NCI-H524 (cell line): ENCODE measurements at places on chromosomes 2 and 18.

DNA sequence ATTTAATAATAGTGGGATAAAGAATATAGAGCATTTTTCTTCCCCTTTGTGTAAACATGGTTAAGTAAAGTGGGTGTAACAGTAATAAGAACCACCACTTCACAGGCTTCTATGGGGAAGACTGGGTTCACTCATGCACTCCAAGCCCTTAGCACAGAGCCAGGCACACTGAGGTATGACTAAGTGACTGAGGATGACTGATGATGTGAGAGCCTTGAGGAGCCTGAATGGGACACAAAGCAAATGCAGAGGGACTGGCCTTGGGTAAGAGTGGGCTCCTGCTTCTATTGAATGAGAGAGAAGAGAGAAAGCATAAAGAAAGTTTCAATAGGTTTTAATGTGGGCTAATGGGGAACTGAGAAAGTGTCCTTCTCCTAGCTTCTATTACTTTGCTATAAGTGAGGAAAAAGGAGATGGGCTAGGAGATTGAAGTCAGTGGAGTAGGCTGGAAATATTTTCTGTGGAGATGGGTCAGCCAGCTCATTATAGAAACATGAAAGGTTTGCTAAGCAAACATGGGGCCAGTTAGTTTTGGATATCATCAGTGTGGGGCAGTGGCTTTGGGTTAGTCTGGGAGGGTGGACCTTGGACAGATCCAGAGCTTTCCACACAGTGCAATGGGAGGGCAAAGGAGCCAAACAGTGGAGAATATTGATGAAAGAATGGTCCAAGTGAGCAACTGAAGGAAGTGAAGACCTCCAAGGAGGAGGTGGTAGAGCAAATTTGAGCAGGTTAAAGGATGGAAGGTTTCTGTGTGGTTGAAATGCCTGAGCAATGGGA is 20.6 kb downstream of the IL1F10 start:
- no peak for DNase-seq

- DNase-seq = no peak
Observed at GRCh38 chr18:76573325-76574025, 78.4 kb upstream of the ZNF516 start.

- no peak for DNase-seq
Observed at GRCh38 chr2:180753809-180754761, 226.3 kb upstream of the UBE2E3 start.

DNA sequence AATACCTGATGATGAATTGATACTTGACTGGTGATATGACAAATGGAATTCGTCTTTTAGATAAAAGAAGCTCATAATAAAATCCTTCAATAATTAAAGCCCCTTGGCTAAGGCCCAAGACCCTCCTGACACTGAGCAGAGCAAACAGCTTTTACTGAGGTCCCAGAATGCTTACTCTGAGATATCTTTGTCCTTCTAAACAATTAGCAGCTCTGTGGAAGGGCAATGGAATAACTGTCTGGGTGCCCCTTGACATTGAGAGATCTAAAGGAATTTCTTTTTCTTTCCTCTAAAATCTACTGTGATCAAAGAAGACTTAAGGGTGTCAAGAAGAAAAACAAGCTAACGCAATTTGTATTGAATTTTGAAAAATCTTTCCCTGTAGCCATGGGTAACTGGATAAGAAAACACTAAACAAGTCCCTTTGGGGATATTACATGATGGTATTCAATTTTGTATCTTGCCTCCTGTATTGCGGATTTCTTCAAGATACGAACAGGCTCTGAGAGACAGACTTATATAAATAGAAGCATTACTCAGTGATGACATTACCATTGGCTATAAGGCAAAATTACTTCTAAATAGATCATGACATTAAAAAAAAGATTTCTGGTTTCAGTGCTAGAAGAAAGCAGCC is 128.8 kb downstream of the MREG start:
- DNase-seq = no peak

- no peak for DNase-seq
Observed at GRCh38 chr2:67883316-67884087, 179.3 kb downstream of the C1D start.

DNA sequence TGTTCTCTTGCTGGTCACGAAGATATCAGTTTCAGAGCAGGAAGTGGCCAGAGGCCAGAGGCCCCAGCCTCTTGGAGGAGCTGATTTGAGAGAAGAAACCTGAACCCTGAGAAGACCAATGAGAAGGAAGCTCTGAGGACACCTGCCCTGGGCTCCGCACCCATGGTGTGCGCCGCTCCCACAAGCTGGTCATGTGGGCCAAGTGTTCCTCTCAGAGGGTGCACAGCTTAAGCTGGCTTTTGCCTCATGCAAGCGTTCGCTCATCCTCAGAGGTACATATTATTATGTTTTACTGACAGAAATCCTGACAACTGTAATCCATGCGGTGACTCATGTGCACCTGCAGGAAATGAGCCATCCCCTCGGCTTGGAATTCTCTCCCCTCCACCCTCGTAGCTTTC is 316.1 kb upstream of the MYT1L start:
- no peak for DNase-seq

- no peak for DNase-seq
Observed at GRCh38 chr2:224268441-224268840, 133.5 kb downstream of the FAM124B start.

DNA sequence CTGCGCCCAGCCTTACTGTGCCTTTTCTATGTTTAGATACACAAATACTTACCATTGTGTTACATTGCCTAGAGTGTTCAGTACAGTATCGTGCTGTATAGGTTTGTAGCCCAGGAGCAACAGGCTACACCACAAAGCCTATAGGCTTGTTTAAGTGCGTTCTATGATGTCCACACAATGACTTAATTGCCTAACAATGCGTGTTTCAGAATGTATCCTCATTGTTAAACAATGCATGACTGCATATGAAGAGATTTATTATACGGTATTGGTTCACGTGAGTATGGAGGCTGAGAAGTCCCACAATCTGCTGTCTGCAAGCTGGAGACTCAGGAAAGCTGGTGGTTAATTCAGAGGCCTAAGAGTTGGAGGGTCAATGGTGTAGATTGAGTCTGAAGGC is 46.1 kb upstream of the MGAT4A start:
- DNase-seq = no peak

DNA sequence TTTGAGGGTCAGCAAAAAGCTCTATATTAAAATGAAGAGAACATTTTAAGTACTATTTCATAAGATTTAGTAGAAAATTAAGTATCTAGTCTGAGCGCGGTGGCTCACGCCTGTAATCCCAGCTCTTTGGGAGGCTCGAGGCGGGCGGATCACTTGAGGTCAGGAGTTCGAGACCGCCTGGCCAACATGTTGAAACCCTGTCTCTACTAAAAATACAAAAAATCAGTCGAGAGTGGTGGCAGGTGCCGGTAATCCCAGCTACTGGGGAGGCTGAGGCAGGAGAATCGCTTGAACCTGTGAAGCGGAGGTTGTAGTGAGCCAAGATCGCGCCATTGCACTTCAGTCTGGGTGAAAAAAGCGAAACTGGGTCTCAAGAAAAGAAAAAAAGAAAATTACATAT is 1.6 kb downstream of the USP14 start:
- DNase-seq = no peak

- peak; percentile 71 for DNase-seq
Observed at GRCh38 chr2:22020091-22020742, 896.4 kb downstream of the TDRD15 start.

- no peak for DNase-seq
Observed at GRCh38 chr2:157055660-157056199, 201.8 kb upstream of the GALNT5 start.

GRCh38 chr2:110647777-110648176 is 30.1 kb downstream of the BUB1 start:
- no peak for DNase-seq

- DNase-seq = no peak
Observed at GRCh38 chr2:10759151-10759714, 37.8 kb downstream of the ATP6V1C2 start.

- DNase-seq = no peak
Observed at GRCh38 chr2:104794441-104794840, 59.5 kb upstream of the POU3F3 start.

- DNase-seq = peak; percentile 79
Observed at GRCh38 chr2:235678712-235679111, 184.9 kb downstream of the AGAP1 start.

GRCh38 chr2:231987124-231987727 is 25.7 kb downstream of the DIS3L2 start:
- DNase-seq = peak; percentile 5

DNA sequence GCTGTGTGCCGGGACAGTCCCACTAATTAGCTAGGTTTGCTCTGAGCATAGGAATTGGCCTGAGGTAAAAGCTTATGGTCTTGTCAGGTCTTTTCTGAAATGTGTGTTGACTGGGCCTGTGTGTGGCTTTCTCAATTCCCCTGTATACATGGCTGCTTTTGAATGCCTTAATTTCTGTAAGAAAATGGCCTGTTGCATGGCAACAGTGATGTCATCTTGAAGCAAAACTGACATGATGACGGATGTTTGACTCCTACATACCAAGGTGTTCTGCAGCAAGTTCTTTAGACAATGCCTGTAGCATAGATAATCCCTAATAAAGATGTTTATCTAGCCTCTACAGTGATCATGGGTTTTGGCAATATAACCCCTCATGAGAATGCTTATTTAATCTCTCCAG is 198.5 kb downstream of the OTX1 start:
- DNase-seq = no peak

DNA sequence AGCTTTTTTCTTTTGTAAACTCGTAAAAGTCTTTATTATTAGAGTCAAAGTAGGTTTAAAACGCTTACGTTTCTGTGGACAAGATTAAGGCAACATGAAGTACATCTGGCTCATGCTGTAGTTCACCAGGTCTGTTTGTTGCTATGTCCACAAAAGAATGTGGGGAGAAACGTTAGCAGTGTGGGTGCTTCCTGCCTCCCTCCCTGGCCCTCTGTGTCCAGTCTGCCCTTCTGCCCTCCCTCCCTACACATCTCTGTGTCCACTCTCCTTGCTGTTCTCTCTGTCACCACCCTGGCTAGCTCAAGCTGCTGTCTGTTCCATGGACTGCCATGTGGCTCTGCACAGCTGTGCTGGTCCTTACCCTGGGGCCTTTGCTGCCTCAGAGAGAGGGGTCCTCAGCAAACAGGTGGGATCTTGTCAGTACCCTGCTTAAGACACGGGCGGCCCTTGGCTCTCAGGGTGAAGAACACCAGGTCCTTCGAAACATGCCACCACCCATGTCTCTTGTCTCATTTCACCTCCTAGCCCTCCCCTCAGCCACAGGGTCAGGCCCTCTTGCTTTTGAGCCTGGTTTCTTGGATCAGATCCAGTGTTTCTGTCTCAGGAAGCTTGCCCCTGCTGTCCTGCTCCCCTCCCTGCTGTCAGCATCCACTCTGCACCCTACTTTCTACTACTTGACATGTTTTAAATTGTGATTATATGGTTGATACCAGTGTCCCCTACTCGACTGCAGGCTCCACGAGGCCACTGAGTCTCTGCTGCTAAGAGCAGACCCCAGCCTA is 79.2 kb downstream of the LIMS1 start:
- DNase-seq = peak; percentile 47

DNA sequence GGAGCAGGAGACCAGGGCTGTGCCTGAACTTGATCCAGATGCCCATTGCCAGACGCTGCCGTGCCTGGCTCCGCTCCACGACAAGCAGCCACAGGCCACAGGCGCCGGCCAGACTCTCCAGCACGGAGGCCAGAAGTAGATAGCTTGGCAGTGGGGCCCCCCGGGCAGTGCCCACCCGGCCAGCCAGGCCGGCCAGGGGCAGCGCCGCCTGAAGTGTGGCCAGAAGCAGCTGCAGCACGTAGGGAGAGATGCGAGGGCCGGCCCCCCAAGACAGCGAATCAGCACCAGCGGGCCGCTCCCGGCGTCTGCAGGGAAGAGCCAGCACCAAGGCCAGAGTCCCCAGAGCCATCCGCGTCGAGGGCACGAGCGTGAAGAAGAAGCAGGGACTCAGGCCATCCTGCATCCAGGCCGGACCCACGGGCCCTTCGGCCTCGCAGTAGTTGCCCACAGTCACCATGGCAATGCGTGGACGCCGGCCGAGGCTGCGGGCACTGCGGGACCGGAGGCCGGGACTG is 484 bp downstream of the ABCB6 start:
- DNase-seq = no peak

- no peak for DNase-seq
Observed at GRCh38 chr2:26273501-26273900, 28.8 kb downstream of the HADHB start.

DNA sequence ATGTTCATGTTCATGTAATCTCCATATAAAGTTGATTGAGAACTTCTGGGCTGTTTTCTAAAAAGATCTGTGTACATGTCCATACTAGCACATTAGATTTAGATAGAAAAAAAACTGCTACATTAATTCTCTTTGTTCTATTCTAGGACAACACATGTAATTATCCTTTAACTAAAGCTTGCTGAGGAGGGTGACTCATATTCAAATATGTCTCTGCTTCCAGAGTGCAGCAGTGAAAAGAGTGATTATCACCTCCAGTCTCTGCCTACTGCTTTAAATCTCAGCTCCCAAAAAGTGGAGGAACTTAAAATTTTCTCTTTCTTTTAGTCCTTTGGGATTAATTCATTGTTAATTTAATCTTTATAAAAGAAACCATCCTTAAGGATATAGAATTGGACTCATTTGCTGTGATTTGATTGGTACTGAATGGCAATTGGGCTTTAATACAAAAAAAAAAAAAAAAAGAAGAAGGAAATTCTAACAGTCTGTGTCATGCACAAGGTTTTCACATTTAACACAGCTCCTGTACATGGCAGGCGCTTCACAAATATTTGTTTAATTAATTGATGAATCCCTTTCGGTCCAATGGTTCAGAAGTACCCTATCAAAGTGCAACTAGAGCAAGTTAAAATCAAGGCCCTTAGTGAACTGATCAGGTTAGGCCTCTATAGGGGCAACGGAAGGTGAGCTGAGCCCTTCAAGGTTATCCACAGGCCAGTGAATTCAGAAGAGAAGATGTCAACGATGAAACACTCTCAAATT is 214.0 kb upstream of the KCNJ3 start:
- DNase-seq = no peak

- DNase-seq = no peak
Observed at GRCh38 chr2:48279344-48280090, 250.4 kb upstream of the STON1 start.

- DNase-seq = no peak
Observed at GRCh38 chr2:56217106-56217505, 33.3 kb downstream of the CCDC85A start.

GRCh38 chr18:70279470-70279869 is 9.4 kb upstream of the SOCS6 start:
- no peak for DNase-seq

DNA sequence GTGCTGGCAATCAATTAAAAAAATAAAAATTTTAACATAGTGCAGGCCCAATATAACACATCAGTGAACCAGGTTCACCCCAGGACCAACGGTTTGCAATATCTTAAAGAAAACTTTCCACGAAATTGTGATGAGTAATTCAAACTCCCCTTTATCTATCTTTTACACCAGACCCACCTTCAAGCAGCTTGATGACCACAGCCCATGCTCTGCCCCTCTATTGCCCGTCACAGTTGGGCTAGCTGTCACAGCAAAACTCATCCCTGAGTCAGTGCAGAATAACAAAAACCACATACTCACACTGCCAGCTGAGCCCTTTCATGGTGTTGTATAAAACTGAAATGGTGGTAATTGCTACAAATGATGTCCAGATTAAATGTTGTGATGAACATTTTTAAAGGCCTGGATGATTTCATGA is 112.5 kb upstream of the CREB1 start:
- no peak for DNase-seq
